ENCODE measurements at places on chromosomes 12 and 14.

DNA sequence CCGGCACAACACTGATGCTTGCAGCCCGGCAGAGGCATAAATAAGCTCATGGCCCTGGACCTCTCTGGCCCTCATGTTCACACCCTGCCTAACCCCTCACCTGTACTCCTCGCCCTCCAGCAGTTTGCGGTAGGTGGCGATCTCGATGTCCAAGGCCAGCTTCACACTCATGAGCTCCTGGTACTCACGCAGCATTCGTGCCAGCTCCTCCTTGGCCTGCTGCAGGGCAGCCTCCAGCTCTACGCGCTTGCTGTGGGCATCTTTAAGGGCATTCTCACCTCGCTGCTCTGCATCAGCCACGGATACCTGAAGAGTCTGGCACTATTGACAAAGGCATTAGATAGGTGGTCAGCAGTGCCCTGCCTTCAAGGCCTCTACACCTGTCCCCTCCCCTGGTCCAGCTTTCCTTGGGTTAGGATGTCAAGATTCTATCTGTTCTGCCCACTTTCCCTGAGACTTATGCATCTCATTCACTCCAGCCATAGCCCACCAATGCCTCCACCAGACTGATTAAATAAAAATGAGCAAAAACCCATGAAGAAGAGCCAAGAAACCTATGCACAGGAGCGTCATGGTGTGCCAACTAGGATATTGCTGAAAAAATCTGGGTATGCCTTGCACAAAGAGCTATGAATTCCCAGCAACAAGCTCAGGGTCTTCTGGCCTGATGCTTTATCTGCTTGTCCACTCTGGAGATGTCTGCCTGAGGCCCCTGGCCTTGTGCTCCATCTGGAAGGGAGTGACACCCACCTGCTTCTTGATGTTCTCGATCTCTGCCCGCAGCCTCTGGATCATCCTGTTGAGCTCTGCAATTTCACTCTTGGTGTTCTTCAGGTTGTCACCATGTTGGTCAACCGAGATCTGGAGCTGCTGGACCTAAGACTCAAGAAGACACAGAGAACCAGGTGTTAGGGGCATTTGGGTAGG lies 6.1 kb downstream of the KRT4 start:
- DNase-seq: no peak

GRCh38 chr12:52907092-52907810 lies 2.4 kb upstream of the KRT8 start:
- DNase-seq: peak; percentile 63

GRCh38 chr12:65121049-65121955 lies at the start of gene WIF1:
Gene WIF1, minus strand, starts transcription at chr12:65121305. Its CDS starts 114 bp downstream, at chr12:65121191.
- DNase-seq: no peak

DNA sequence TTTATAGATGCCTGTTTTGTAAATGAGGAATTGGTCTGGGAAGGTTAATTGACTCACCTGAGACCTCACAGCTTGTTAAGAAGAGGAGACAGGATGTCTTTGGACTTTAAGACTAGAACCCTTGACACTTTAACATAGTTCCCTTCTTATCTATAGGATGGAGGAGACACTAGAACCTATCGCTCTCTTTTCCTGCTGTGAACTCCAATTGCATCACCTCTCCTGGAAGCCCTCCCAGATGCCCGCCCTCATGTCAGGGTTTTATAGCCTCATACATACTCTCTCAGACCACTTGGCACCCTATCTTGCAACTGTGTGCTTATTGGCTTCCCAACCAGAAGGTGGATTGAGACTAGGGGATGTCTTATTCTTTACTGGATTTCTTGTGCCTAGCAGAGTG lies 2.5 kb upstream of the CTDSP2 start:
- DNase-seq: no peak

GRCh38 chr14:99534863-99535262 lies 53.7 kb downstream of the CCNK start:
- no peak for DNase-seq

DNA sequence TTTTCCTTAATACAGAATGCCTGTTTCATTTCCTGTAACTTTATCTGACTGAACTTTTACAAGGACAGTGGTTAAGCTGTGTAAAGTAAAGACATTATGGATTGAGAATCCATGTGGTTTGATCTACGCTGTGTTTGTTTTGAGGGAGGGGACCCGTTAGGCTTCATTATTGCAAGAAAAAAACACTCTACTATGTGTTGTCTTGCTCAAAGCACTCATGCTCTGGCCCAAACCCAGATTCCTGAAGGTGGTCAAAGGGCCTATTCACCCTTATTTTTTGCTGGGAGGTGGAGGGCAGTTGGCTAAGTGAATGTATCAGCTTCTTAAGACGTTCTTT lies 11.9 kb downstream of the RNF10 start:
- DNase-seq: no peak

DNA sequence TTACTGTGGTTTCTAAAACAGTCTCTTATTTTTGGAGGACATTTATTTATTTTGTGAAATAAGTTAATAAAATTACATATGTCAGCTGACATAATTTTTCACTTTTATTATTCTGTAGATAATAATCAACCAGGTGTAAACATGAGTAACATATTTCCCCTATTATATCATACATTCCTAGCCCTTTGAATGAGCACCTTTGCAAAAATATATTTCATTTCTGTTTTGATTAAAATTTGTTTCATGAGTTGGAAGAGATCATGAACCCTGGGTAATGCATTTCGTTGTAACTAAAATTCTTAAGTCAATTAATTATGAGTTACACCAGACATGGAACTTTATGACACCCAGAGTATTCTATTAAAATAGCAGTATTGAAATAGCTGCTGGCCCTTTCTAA lies 56.3 kb downstream of the SLC16A7 start:
- no peak for DNase-seq

DNA sequence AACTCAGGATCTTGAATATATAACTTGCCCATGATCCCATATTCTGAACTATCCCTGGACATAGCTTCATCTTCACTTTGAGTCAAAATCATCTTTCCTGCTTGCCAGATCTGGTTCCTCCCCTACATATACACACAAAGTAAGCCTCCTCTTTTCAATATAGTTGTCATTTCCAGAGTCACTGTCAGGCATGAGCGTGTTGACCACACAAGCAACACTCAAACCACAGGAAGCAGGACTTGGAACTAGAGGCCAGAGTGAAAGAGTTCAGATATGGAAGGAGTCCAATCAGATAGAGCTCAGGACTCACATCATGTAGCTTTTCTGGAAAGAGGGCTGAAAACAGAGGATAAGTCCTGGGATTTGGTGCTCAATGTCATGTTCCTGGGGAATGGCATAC lies 1140.6 kb downstream of the BCL11B start:
- no peak for DNase-seq

- DNase-seq: peak; percentile 17
Measured at GRCh38 chr14:55328317-55328716, 57.1 kb downstream of the FBXO34 start.

DNA sequence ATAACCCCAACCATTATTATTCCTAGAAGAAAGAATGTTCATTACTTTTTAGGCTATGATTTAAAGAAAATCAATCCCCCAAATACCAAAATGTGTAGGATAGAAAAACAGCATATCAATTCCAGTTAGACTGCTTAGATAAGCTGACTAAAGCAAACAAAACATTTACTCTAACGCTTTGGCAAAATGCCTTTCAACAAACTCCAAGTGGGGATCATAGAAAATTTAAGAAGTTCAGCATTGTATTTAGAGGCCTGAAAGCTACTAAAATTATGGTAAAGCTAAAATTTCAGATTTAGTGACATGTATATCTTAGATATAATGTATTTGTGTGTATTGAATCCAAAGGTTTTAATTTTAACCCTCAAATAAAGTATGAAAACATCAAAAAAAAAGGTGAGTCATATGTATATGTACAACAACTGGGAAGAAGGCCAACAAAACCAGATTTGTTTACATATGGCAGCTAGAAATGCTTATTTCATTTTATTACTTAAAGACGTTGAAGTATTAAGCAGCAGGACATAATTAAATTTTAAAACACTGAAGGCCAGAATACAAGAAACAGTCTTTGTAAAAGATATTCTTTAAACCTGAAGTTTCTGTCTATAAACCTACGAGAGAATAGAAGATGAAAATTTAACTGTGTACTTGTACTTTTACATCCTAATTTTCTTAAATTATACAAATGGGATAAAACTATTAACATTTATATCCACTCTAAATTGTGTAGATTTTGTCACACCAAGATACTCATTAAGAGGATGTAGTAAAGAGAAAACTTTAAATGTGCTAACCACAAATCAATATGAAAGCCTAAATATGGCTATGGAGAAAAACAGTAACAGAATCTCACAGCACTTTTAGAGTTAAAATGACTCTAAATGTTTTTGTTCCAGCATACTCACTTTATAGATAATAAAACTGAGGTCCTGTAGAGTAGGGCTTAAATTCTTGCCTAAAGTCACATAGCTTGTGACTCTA lies 71.4 kb downstream of the SLC41A2 start:
- DNase-seq: no peak

- no peak for DNase-seq
Measured at GRCh38 chr12:24496755-24497154, 452.1 kb downstream of the BCAT1 start.

DNA sequence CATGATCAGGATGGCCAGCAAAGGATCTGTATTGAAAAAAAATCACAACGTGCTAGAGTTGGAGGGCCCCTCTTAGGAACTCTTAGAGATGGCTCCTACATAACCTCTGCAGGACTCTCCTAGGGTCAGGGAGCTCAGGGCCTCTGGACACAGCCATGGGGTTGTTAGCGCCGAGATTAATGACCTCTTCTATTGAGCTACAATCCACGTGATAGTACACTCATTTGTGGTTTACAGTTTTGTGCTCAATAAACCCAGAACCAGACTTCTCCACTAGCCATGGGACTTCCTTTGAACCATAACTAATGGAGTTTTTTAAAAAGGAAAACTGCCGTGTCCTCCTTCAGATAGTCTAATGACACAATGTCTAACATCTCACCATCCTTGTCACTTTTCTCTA lies 29.6 kb upstream of the HDAC7 start:
- DNase-seq: no peak

DNA sequence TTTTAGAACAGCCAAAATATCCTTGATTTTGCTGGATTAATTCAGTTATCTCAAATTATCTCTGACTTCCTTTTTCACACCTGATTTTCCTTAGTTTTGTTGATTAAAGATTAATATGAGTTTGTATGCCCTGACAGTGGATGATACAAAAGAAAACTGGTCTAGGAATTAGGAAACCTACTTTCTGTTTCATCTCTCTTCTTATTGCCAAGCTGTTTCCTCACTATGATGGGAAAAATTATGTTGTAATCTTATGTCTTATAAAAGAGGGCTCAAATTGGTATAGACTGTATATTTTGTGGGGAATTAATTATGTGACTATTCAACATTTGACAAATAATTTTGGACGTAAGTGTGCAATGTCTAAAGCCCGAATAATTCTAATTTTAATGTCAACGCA lies 271.6 kb downstream of the FBXL14 start:
- DNase-seq: no peak

GRCh38 chr12:22991250-22991844 lies 366.4 kb downstream of the ETNK1 start:
- no peak for DNase-seq

Data from trophoblast cell (in vitro differentiated cells and primary cell).